T-helper 17 cell (primary cell): ENCODE measurements at places on chromosomes 3 and 15.

DNA sequence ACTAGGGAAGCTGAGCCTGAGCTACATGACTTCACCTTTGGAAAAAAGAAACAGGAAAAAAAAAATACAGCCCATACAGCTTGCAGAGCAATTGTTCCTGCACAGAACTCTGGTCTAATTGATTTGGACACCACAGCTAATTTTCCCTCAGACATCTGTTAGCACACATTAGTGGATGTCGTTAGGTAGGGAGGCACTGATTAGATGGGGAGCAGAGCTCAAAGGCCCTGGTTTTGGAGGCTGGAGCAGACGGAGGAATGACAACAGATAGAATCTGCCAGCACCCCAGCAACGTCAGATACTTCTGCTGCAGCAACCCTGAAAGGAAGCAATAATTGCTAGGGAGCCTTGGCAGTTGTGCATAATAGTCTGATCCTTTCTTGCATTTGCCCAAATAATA lies 398.9 kb downstream of the LSAMP start:
- DNase-seq = no peak

DNA sequence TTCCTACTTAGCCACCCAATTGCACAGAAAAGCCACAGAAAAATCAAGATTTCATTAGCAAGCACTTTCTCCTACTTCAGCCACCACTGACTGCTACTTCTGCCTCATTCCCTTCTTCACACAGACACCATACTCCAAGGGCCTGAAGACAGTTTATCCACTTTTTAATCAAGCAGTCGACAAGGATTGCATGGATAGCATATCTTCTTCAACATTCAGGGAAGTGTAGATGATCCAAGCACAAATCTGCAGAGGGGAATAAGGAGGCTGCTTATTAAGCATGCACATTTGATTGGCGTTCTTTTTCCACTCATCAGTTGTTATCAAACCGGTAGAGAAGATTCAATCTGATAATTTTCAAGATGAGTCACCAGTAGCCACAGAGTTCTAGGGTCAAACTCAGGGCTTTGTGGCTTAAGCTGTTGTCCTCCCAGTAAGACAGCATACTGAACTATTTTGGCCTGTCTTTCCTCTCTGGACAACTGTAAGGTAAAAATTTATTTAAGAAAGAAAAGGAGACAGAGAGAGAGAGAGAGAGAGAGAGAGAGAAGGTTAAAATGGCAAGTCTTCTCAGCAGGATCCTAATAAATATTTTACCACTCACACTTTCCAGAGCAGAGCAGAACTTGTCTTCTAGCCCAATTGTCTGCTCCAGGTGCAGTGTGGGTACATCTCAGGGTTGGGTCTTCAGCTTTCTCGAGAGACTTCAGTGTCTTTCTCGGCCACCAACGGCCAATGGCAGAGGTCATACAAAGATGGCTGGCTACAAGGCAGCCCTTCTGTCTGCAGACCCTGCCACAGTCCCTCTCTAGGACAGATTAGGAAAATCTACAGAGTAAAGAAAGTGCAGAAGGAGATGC lies 80.6 kb upstream of the BHLHE40 start:
- DNase-seq = no peak

GRCh38 chr3:48465531-48466378 lies 19.2 kb downstream of the ATRIP start:
- peak; percentile 58 for DNase-seq

DNA sequence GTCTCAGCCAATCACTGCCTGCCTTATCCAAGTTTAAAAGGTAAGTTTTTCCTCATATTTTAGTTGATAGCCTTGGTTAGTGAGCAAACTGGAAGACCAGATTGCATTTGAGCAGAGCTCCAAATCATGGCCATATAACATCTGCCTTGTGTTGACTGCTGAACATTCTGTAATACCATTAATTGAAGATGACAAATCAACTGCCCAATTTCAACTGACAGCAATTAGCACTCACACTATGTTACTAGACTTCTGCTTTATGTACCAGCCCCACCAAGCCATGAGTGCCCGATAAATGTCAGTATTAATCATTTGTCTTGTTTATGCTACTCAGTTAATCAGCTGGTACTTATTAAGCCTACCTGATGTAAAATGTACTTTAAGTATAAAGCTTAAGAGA lies 83.1 kb downstream of the CGGBP1 start:
- no peak for DNase-seq

- peak; percentile 55 for DNase-seq
Measured at GRCh38 chr3:195859061-195859845, 47.5 kb upstream of the MUC4 start.

DNA sequence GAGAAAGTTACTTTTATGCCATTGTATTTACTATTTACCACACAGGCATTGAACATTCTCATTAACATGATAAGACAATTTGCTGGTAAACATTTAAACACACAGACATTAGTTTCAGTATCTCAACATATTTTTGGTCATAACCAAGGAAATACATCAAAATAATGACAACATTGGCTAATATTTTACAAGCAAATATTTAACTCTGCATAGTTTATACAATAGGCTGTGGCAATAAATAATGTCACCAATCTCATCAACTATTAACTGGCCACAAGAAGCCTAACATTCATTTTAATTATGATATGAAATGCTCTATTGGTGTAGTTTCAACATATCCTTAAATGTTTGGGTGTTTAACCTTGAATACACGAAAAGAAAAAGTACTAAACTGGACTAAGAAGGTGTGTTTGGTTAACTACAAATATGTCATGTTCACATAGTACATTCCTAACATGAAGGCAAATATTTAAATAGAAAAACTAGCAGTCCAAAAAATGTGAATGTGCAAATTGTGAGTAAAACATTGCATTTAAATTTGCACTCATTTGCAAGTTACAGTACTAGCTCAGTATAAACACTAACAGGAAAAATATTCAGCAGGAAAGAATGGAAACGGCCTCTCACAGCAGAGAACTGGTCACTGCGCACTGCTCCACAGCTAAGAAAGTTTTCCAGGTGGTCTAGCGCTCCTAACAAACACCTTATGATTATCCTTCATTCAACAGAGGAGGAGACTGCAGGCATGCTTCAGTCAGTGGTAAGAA lies 106.6 kb downstream of the GLDN start:
- no peak for DNase-seq

DNA sequence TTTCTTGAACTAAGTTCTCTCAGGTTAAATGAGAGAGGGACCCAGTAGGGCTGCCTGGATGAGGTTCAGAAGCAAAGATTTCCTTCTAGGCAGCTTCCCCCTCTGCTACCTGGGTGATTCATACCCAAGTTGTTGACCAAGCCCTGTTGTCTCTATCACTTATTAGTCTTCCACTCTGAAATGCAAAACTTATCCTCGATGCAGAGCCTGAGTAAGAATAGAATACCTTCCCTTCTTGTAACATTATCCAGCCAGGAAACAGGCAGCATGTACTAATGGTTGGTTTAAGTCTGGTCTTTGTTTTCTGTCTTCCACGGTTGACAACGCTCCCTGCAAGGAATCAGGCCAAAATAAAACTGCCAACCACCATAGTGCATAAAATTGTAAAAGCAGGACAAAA lies 377.3 kb downstream of the MECOM start:
- no peak for DNase-seq

DNA sequence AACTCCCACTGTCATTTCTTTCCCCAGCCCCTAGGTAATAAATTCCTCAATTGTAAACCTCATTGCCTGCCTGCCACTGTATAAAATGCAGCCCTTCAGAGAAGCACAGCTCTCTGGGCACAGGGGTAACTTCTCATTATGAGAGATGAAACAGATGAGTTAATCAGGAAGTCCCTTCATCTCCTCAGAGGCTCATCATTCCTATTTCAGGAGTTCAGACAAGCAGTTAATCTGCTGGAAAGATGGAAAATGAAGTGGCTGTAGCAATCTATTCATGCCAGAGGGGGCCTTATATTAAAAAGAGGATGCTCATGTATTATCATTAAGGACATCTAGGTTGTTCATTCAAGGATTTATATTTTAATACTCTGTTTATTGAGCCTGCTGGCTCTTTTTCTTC lies 519.5 kb upstream of the LMCD1 start:
- DNase-seq = no peak

DNA sequence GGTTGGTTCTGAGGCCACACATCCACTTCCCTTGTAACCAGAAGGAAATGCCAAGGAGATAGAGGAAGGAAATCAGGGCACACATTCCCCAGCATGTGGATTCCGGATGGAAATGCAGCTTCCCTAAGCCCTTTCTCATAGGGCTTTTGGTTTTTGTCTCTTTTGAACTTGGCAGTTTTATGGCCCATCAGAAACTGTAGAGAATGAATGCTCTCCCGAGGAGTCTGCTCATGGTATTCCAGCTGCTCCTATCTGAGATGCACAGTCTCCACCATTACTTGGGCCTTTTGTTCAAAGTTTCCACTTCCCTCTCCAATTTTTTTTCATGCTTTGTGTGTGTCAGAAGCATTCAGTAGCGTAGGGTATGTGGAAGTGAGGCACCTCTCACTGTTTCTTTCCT lies 21.2 kb downstream of the XYLB start:
- no peak for DNase-seq

- DNase-seq = no peak
Measured at GRCh38 chr15:62847900-62848489, 194.6 kb upstream of the TPM1 start.
